ENCODE measurements at places on chromosomes 2 and 18. TPM values are rescaled to one million over a fixed set of nuclear protein-coding genes. Genes with fewer than 3 reads are reported as not detected.
A peak's percentile ranks its signal among the peaks of the same experiment; 100 is the strongest.

- H3K27me3 ChIP-seq, result no peaks in the 10 kb centered on the region
- H3K4me3 ChIP-seq, result no peak overlapping the region
- H3K36me3 ChIP-seq, result no peaks in the 10 kb centered on the region
- no peak overlapping the region for H3K27ac ChIP-seq
- H3K4me1 ChIP-seq, result no peaks in the 10 kb centered on the region
These were observed 820.1 kb downstream of the METTL4 start for GRCh38 chr18:1751249-1751648.

GRCh38 chr2:150567771-150568301 lies 80.4 kb upstream of the RND3 start:
- H3K36me3 ChIP-seq, result no peaks in the 10 kb centered on the region
- no peaks in the 10 kb centered on the region for H3K4me1 ChIP-seq
- H3K27me3 ChIP-seq, result no peaks in the 10 kb centered on the region
- H3K4me3 ChIP-seq, result no peak overlapping the region
- H3K27ac ChIP-seq, result no peak overlapping the region

DNA sequence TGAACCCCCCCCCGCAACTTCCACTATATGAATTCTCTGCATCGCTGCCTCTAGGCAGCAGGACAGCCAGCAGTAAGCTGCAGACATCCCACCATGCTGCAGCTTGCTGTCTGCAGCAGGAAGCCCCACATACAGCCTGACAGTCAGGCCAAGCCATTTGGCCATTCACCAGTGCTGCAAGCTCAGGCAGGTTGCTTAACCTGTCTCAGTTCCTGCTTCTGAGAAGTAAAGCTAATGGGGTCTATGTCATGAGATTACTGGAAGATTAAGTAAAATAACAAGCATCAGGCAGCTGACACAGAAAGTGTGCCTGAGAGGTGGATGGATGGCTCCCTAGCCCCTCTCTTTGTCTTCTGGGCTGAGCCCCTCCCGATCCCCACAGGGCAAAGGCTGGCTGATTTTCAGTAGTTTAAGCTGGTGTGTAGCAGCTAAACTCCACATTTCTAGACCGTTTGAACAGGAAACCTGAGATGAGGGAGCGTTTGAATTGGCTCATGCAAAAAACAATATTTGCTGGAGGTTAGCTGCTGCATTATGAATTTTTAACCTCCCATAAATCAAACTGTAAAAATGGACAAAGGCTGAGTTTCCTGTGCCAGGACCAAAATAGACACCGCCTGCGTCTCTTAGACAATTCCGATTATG lies 193.8 kb upstream of the ARL4C start:
- no peaks in the 10 kb centered on the region for H3K36me3 ChIP-seq
- H3K4me1 ChIP-seq, result peaks cover 18% of the 10 kb centered on the region
- no peak for DNase-seq
- H3K27me3 ChIP-seq, result no peaks in the 10 kb centered on the region
- no peak overlapping the region for H3K27ac ChIP-seq
- no peak overlapping the region for H3K4me3 ChIP-seq

DNA sequence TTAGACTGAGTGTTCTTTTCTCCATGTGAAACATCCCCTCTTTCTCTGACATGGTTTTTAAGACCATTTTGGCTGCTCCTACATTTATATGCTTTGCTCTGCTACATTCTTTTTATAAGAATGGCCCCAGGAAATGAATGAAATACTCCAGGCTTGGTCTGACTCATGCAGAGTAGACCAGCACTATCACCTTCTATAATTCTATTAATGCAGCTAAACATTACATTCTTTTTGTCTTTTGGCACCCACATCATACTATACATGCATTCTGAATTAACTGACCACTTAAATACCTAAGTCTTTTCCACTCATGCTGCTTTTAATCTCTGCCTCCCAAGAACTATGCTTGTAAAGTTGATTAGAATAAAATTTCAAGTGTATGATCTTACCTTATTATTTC lies 94.1 kb downstream of the AAK1 start:
- H3K27ac ChIP-seq, result no peak overlapping the region
- H3K4me1 ChIP-seq, result peaks cover 20% of the 10 kb centered on the region
- no peak for DNase-seq
- no peak overlapping the region for H3K4me3 ChIP-seq

- DNase-seq, result peak; percentile 69
- no peak overlapping the region for H3K4me3 ChIP-seq
- H3K4me1 ChIP-seq, result no peaks in the 10 kb centered on the region
- H3K27me3 ChIP-seq, result no peaks in the 10 kb centered on the region
These were observed 67.3 kb upstream of the UPP2 start for GRCh38 chr2:158034198-158034866.

DNA sequence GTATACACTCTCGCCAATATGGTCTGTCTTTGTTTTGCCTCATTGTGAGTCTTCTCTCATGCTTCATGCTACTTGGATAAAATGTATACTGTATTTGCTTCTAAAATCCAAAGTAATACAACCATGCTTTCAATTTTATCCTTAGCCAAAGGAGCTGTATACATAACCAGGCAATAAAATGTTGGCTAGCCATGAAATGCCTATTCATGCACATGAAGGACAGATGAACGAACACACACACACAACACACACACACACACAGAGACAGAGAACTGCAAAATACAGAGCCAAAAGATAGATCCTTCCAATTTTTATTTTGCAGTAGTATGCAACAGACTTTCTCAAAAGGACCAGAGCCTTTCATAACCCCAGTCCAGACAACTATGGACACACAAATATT lies 113.7 kb downstream of the SATB2 start:
- H3K4me3 ChIP-seq, result no peak overlapping the region
- no peaks in the 10 kb centered on the region for H3K36me3 ChIP-seq
- H3K27me3 ChIP-seq, result no peaks in the 10 kb centered on the region
- no peaks in the 10 kb centered on the region for H3K4me1 ChIP-seq
- no peak for DNase-seq

- H3K27ac ChIP-seq, result no peak overlapping the region
- H3K4me1 ChIP-seq, result no peaks in the 10 kb centered on the region
- no peaks in the 10 kb centered on the region for H3K36me3 ChIP-seq
- DNase-seq, result no peak
- no peaks in the 10 kb centered on the region for H3K27me3 ChIP-seq
These were observed 86.0 kb downstream of the CAPN13 start for GRCh38 chr2:30721241-30721640.

DNA sequence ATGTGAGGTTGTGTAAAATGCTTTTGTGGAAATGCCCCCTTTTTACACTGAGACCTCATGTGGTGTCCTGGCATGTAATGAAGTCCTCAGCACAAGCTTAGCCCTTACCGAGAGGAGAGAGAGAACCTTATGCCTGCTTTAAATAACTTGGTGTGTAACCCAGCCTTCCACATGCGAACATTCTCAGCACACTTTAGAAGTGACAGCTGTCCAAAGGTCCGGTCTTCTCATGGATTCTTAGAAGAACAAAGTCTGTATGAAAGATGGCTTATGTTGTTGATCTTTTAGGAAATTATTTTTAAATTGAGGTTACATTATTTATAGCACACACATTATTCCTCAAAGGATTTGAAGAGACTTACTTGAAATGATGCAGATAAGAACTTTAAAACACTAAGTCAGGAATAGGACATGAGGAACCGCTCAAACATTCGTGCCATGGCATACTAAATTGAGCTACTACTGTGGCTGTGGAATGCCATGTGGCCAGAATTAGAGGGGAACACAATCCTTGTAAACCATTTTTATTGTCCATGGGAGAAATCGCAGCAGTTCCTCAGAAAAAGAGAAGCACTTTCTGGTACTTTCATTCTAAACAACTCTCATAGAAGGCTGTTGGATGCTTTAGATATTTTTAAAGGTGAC lies 79.6 kb downstream of the WDSUB1 start:
- no peak for DNase-seq
- H3K4me3 ChIP-seq, result no peak overlapping the region
- peaks cover 12% of the 10 kb centered on the region for H3K4me1 ChIP-seq
- no peaks in the 10 kb centered on the region for H3K36me3 ChIP-seq

DNA sequence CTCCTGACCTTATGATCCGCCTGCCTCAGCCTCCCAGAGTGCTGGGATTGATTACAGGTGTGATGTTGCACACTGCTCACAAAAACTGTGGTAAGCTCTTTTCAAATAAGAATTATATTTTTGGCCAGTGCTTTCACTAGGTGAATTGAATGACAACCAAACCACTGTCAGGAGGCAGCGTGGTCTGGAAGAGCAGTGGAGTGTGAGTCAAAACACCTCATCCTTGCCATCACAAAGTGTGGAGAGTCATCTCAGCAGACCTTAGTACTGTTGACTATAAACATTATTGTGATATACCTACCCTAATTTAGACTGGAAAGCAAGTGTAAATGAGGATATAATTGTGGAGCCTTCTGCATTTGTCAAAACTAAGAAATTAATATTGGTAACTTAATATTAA lies 61.3 kb downstream of the UBE2E3 start:
- no peak for DNase-seq
- H3K27me3 ChIP-seq, result no peaks in the 10 kb centered on the region
- no peaks in the 10 kb centered on the region for H3K36me3 ChIP-seq
- H3K27ac ChIP-seq, result no peak overlapping the region
- no peaks in the 10 kb centered on the region for H3K4me1 ChIP-seq

DNA sequence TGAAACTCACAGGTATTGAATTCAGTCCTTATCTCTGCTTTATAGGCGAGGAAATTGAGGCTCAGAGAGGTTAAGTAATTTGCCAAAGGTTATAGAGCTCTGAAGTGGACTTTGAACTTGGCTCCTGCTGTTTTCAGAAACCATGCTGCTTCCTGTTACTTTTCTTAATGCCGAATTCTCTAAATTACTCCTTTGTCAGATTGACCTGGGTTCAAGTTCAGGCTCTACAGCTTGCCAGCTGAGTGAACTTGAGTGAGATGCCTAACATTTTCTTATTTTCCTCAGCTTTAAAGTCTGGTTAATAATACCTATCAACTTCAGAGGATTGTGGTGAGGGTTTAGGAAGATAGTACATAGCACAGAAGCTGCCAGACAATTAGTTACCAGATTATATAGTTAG lies 3.4 kb downstream of the ASAP2 start:
- H3K27me3 ChIP-seq, result no peaks in the 10 kb centered on the region
- H3K4me1 ChIP-seq, result peaks cover 47% of the 10 kb centered on the region
- no peaks in the 10 kb centered on the region for H3K36me3 ChIP-seq
- H3K4me3 ChIP-seq, result no peak overlapping the region

DNA sequence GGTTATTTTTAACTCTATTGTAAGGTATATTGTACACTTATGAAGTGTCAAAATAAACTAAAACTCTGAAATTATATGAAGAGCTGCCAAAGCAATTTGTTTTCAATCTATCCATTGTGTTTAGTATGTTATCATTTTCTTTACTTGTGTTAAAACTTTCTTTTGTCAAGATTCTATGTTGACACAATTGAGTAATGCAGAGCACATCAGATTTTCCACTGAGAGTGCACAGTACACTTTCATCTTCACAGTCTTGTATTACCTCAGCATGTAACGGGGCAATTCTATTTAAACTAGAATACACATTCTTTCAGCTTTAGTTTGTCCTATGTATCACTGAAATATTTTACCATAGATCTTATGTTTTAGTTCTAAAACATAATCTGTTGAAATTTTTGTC lies 304.4 kb upstream of the ZC3H15 start:
- H3K27me3 ChIP-seq, result no peaks in the 10 kb centered on the region
- H3K27ac ChIP-seq, result no peak overlapping the region
- no peaks in the 10 kb centered on the region for H3K4me1 ChIP-seq
- DNase-seq, result no peak

- no peak for DNase-seq
- H3K27ac ChIP-seq, result no peak overlapping the region
- H3K27me3 ChIP-seq, result no peaks in the 10 kb centered on the region
These were observed 85.5 kb upstream of the ITPRID2 start for GRCh38 chr2:181806039-181806392.

GRCh38 chr2:119921825-119922224 lies 91.1 kb upstream of the EPB41L5 start:
- H3K4me1 ChIP-seq, result no peaks in the 10 kb centered on the region
- no peak overlapping the region for H3K27ac ChIP-seq
- H3K36me3 ChIP-seq, result no peaks in the 10 kb centered on the region

GRCh38 chr2:37211212-37211611 lies 14.9 kb downstream of the CEBPZOS start:
- no peak overlapping the region for H3K4me3 ChIP-seq
- no peak overlapping the region for H3K27ac ChIP-seq
- DNase-seq, result no peak
- no peaks in the 10 kb centered on the region for H3K27me3 ChIP-seq
- peaks cover 5% of the 10 kb centered on the region for H3K36me3 ChIP-seq

GRCh38 chr2:108615480-108616090 lies 81.3 kb downstream of the LIMS1 start:
- H3K4me1 ChIP-seq, result peaks cover 6% of the 10 kb centered on the region
- DNase-seq, result no peak
- no peaks in the 10 kb centered on the region for H3K36me3 ChIP-seq
- H3K27ac ChIP-seq, result no peak overlapping the region
- no peaks in the 10 kb centered on the region for H3K27me3 ChIP-seq

- H3K4me3 ChIP-seq, result no peak overlapping the region
- no peaks in the 10 kb centered on the region for H3K27me3 ChIP-seq
- H3K4me1 ChIP-seq, result no peaks in the 10 kb centered on the region
- no peak for DNase-seq
- H3K36me3 ChIP-seq, result no peaks in the 10 kb centered on the region
- H3K27ac ChIP-seq, result no peak overlapping the region
These were observed 20.0 kb downstream of the GREB1 start for GRCh38 chr2:11553661-11554398.

GRCh38 chr2:151918308-151918707 lies 90.1 kb upstream of the ARL5A start:
- no peaks in the 10 kb centered on the region for H3K27me3 ChIP-seq
- H3K4me3 ChIP-seq, result no peak overlapping the region
- H3K36me3 ChIP-seq, result no peaks in the 10 kb centered on the region
- H3K27ac ChIP-seq, result no peak overlapping the region
- H3K4me1 ChIP-seq, result no peaks in the 10 kb centered on the region
- no peak for DNase-seq

DNA sequence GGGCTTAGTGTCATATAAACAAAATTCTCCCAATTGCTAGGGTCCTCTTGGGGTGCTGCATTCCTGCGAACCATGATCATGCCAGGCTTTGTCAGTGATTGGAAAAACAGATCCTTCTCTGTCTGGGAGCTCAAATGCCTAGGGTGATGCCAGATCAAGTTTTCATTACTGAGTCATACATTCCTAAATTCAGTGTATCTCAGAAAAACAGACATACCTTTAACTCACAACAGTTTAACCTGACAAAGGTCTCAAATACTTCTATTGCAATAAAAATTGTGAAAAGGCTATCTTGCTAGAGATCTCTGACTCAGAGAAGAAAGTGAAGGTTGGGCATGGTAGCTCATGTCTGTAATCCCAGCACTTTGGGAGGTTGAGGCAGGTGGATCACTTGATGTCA lies 86.9 kb downstream of the SH3YL1 start:
- H3K4me3 ChIP-seq, result no peak overlapping the region
- H3K36me3 ChIP-seq, result no peaks in the 10 kb centered on the region
- no peaks in the 10 kb centered on the region for H3K4me1 ChIP-seq

GRCh38 chr2:12487253-12488004 lies 229.3 kb upstream of the TRIB2 start:
- H3K36me3 ChIP-seq, result no peaks in the 10 kb centered on the region
- no peaks in the 10 kb centered on the region for H3K27me3 ChIP-seq

PDE6D gene
- 9.1 TPM for total RNA-seq

NOSTRIN gene
- 9.6 TPM for total RNA-seq

NHEJ1 gene
- 29.6 TPM for total RNA-seq

SLC9A4 gene
- total RNA-seq, result 1.4 TPM

CDH2 gene
- total RNA-seq, result 0.81 TPM

ARHGEF33 gene
- total RNA-seq, result 0.26 TPM

SF3B1 gene
- total RNA-seq, result 273 TPM

MYL12A gene
- 276 TPM for total RNA-seq

CNRIP1 gene
- not detected for total RNA-seq

GAL3ST2 gene
- total RNA-seq, result 6.8 TPM

CHST9 gene
- 26.5 TPM for total RNA-seq

POTEC gene
- not detected for total RNA-seq

DES gene
- total RNA-seq, result 0.86 TPM

NABP1 gene
- 89.8 TPM for total RNA-seq

MC2R gene
- not detected for total RNA-seq

ICOS gene
- not detected for total RNA-seq

ZNF385B gene
- total RNA-seq, result 0.77 TPM

TMEFF2 gene
- not detected for total RNA-seq
